Thoracic aorta (tissue), 2 donors: ENCODE measurements at places on chromosomes 2 and 18. TPM values are rescaled to one million over a fixed set of nuclear protein-coding genes. Genes with fewer than 3 reads are reported as not detected.

SLC9A4 gene
- total RNA-seq: 1.4 TPM

CHRNG gene
- not detected for total RNA-seq

SCTR gene
- not detected for total RNA-seq

FAM110C gene
- total RNA-seq: 4.9 TPM

SERPINB3 gene
- total RNA-seq: not detected

ARHGAP28 gene
- 0.41 TPM for total RNA-seq

DNA sequence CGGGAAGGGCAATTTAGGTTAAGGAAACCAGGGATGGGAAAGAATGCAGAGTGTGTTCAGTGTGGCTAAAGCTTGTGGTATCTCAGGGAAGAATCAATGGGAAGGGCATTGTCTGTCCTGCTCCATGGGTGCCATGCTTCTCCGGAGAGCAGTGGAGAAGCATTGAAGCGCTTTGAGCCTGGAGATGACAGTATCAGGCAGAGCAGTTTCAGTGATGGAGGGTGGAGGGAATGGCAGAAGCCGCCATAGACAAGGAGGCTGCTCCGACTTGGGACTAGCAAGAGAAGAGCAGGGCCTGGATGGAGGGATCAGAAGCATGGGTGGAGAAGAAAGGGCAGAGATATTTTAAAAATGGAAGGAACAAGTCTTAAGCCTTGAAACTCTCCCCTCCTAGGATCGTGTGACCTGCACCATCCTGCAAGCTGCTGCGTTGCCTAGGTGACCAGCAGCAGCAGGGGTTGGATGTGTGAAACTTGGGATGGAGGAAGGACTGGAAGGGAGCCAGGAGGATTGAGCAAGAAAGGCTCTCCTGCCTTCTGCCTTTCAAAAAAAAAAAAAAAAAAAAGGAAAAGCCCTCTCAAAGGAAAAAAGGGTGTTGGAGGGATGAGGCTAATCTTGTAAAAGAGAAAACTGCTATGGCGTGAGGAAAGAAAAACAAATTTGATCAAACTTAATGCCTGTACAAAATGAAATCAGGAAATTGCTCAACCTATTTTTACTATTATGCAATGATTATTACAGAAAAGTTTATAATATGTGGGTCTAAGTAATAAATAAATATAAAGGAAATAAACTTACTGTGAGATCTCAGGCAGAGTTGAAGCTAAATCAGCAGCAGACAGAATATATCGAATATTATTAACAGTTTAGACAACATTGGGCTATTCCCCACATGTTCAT lies 493.8 kb upstream of the NRP2 start:
- H3K27ac ChIP-seq: no peak overlapping the region
- no peak overlapping the region for H3K4me3 ChIP-seq
- H3K36me3 ChIP-seq: no peaks in the 10 kb centered on the region
- H3K4me1 ChIP-seq: no peaks in the 10 kb centered on the region
- H3K27me3 ChIP-seq: no peaks in the 10 kb centered on the region

DNA sequence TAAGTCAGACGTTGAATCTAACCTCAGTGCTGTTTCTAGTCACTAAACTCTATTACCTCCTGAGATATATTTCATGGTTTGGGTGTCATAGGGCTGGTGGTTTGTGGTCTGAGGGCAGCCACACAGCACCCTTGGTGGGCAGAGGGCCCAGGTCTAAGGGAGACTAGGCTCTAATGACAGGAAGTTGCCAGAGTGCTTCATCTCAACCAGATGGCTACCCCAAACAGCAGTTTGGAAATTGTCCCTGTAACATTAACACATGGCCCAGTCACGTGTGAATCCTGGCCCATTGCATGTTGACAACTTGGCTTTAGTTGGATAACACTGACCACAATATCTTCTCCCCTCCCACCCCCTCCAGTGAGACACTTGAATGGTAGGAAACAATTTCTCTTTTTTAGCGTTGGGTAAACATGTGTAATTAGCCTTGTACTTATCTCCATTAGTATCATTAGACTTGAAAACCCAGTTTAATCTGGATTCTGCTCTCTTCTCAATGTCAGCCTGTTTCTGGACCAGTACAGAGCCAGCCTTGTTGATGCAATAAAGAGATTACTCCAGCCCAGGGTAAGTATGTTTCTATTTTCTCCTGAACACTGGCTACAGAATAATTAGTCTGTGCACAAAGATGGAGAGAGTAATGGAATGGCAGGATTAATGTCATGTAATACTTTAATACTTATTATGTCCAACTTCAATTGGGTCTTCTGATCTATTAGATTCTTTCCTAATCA lies 187.8 kb upstream of the SIX3 start:
- H3K4me1 ChIP-seq: no peaks in the 10 kb centered on the region
- no peak overlapping the region for H3K4me3 ChIP-seq
- H3K27ac ChIP-seq: no peak overlapping the region
- no peaks in the 10 kb centered on the region for H3K27me3 ChIP-seq

DNA sequence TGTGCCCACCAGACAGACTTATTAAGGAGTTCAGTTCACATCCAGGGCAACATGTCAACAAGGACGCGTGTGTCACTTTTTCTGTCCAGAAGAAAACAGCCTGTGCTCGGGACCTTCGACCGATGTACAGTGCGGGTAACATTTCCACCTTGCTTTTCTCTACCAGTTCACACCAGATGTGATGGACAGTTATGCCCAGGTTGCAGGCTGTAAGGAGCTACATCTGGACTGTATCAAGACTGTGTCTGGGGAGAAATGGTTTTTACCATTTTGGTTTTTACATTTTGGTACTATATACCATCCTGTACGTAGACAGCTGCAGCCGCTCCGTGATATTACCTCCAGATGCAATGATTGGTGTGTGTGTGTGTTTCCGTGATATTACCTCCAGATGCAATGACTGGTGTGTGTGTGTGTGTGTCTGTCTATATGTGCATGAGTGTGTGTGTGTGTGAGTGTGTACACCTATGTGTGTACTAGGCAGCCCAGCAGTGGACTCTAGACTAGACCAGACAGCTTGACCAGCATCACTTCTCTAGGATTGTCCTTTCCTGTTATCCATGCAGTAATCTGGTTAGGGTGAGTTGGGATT lies 118.0 kb downstream of the COL6A3 start:
- H3K4me3 ChIP-seq: no peak overlapping the region
- H3K27me3 ChIP-seq: no peaks in the 10 kb centered on the region
- no peaks in the 10 kb centered on the region for H3K36me3 ChIP-seq
- peaks cover 10% of the 10 kb centered on the region for H3K4me1 ChIP-seq
- no peak overlapping the region for H3K27ac ChIP-seq
- no peak for DNase-seq

DNA sequence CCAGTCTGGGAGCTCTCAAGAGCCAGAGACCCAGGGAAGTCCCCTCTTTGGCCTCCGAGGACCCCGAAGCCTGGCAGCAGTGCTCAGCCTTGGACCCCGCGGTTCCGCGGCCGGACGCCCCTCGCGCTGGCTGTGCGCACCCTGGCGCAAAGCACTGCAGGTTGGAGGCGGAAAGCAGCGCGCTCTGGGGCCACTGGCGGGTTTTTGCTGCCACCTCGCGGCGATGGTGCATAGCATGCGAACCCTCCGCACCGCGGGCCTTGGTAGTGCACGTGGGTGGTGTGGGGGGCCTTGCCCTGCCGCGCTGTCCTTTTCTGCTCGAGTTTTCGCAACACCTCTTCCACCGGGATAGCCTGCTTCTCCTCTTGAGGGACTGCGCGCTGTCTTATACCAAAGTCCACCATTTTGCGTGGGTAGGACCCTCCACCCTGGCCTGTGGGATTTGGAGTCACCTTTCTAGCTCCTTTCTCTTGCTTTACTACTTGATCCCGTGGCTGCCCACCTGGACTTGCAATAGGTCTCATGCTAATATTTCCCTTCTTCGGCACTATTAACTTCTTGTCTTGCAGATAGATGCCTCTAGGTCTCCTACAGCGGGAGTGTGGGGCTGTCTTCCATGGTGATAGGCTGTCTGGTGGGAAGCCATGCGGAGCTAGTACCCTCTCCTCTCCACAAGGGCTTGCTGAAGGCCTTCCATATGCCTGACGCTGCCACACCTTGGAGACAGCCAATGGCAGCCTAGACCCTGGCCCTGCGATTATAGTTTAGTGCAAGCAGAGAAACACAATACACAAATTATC lies 14.3 kb downstream of the SIX3 start:
- DNase-seq: no peak
- H3K4me1 ChIP-seq: peaks cover 17% of the 10 kb centered on the region
- H3K27ac ChIP-seq: no peak overlapping the region
- peak overlapping the region; percentile 54 for H3K4me3 ChIP-seq
- H3K27me3 ChIP-seq: peaks cover 12% of the 10 kb centered on the region
- no peaks in the 10 kb centered on the region for H3K36me3 ChIP-seq

DNA sequence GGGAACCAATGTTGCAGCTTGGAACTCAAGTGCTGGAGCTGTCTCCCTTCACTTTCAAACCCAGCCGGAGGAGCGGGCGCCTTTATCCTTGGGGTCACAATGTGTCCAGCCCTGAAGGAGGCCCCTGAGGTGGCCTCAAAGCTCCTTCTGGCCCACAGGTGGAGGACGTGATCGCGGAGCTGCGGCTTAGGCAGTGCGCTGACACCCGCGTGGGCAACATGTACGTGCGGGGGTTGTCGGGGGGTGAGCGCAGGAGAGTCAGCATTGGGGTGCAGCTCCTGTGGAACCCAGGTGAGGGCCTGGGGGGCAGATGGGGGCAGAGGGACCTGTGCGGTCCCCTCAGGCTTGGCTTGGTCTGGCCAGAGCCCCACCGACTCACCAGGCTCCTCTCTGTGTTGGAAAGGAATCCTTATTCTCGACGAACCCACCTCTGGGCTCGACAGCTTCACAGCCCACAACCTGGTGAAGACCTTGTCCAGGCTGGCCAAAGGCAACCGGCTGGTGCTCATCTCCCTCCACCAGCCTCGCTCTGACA lies 13.5 kb downstream of the ABCG8 start:
- H3K4me1 ChIP-seq: no peaks in the 10 kb centered on the region
- H3K27ac ChIP-seq: no peak overlapping the region
- H3K27me3 ChIP-seq: no peaks in the 10 kb centered on the region
- H3K36me3 ChIP-seq: no peaks in the 10 kb centered on the region

GRCh38 chr2:174332217-174332963 lies 2.4 kb upstream of the SP9 start:
- H3K4me3 ChIP-seq: no peak overlapping the region
- no peak for DNase-seq
- no peak overlapping the region for H3K27ac ChIP-seq
- no peaks in the 10 kb centered on the region for H3K36me3 ChIP-seq
- H3K27me3 ChIP-seq: peaks cover 77% of the 10 kb centered on the region

GRCh38 chr2:12716032-12716281 lies 779 bp upstream of the TRIB2 start:
- peak overlapping the region; percentile 92 for H3K4me3 ChIP-seq
- H3K4me1 ChIP-seq: peaks cover 19% of the 10 kb centered on the region
- H3K27me3 ChIP-seq: no peaks in the 10 kb centered on the region
- peak overlapping the region; percentile 92 for H3K27ac ChIP-seq

GRCh38 chr2:1806254-1806653 lies 61.9 kb upstream of the PXDN start:
- H3K4me3 ChIP-seq: no peak overlapping the region
- no peaks in the 10 kb centered on the region for H3K36me3 ChIP-seq
- peaks cover 11% of the 10 kb centered on the region for H3K4me1 ChIP-seq
- H3K27ac ChIP-seq: no peak overlapping the region

DNA sequence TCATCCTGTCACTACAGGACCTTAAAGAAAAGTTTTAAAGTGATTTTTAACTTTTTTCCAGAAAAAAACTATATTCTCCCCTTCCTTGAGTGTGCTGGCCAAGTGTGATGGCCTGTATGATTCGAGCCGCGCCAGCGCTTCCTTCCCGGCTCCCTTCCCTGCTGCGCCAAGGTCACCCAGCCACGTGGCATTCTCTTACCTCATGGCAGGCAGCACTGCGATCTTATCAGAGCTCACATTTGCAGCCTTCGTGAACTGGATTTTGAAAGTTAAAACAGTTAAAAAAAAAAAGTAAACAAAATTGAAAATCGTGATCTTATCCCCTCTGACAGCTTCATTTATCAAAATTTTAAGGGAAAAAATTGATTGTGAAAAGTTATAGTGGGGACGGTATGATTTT lies 279.8 kb downstream of the PTGR3 start:
- no peaks in the 10 kb centered on the region for H3K36me3 ChIP-seq
- H3K4me1 ChIP-seq: no peaks in the 10 kb centered on the region
- no peaks in the 10 kb centered on the region for H3K27me3 ChIP-seq
- no peak overlapping the region for H3K27ac ChIP-seq
- no peak for DNase-seq

DNA sequence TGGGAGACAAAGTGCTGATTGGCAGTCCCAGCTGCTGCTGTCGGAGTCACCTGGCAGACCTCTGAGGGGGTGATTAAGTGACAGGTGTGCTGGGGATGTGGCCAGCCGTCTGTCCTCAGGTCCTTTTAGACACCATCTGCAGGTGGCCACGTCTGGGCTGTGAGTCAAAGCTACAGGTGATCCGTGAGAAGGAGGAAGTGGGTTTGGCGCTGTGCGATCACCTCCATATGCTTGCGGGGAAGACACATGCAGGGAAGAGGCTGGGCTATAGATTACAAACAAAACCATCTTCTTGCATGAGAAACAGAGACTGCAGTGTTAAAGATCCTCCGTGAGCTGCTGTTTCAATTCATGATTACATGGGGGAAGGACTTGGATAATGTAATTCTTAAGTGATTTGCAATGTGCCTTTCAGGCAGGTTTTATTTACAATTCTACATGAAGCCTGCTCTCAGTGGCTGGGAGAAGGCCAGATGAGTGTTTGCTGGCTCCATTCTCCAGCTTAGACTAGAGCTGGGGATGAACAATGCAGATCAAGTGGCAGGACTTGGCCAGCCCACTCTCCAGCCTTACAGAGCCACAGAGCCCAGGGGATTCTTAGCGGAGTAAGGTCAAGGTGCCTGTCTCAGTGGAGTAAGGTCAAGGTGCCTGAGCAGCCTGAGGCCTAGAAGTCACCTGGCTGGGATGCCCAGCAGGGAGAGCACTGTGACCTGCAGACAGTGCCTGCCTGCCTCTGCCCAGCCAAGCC lies 87.8 kb downstream of the LYPD1 start:
- no peak for DNase-seq
- H3K4me1 ChIP-seq: no peaks in the 10 kb centered on the region
- H3K27ac ChIP-seq: no peak overlapping the region
- no peaks in the 10 kb centered on the region for H3K36me3 ChIP-seq
- H3K27me3 ChIP-seq: no peaks in the 10 kb centered on the region
- no peak overlapping the region for H3K4me3 ChIP-seq

DNA sequence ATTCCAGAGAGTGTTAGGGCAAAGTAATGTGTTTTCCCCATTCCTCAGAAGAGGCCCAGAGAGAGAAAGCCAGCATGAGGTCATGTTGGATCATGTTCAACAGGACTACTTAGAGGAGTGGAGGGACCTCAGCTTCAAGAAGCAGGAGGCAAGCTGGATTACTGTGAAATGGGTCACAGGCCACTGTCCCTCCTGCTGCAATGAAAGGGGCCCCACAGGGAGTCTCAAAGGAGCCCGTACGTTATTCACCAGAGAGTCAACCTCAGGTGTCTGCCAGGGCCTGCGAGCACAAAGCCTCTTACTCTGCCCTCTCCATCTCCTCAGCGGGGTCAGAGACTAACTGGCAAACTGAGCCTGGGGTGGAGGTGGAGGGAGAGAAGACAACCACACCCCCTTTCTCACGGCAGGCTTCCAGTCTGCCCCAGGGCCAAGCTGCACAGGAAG lies 27.2 kb upstream of the ACYP2 start:
- no peaks in the 10 kb centered on the region for H3K36me3 ChIP-seq
- no peak overlapping the region for H3K4me3 ChIP-seq
- no peak for DNase-seq
- no peaks in the 10 kb centered on the region for H3K27me3 ChIP-seq
- no peak overlapping the region for H3K27ac ChIP-seq

- no peaks in the 10 kb centered on the region for H3K36me3 ChIP-seq
- H3K27me3 ChIP-seq: no peaks in the 10 kb centered on the region
- no peak overlapping the region for H3K27ac ChIP-seq
Observed at GRCh38 chr2:192827735-192828134, 633.0 kb upstream of the TMEFF2 start.

GRCh38 chr18:71324356-71324755 lies 1035.5 kb downstream of the SOCS6 start:
- no peak overlapping the region for H3K4me3 ChIP-seq
- DNase-seq: no peak
- no peaks in the 10 kb centered on the region for H3K4me1 ChIP-seq
- no peak overlapping the region for H3K27ac ChIP-seq
- no peaks in the 10 kb centered on the region for H3K27me3 ChIP-seq
